DMS79 (cell line): ENCODE measurements at places on chromosomes 12 and 14.

DNA sequence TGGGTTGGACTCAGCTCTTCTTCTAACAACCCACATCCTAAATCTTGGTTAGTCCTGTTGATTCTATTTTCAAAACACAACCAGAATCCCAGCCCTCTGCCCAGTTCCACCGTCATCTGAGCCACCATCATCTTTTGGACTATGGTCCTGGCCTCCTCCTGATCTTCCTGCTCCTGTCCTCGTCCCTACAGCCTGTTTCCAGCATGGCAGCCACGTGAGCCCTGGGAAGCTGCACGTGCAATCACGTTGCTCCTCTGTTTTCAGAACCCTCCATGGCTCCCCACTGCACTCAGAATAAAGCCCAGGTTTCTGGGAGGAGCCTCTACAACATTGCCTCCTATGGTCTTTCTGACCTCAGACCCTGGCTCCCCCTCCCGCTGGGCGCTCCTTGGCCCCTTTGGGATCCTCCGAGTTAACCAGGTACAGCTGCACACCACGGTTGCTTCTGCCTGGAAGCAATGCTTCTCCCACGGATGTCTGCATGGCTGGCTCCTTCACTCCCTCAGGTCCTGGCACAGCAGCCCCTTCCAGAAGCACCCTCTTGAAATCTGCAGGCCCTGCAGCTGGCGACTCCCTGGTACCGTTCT, 44.5 kb downstream of the BEGAIN start:
- DNase-seq, result no peak

GRCh38 chr14:54568821-54569595, 2.1 kb downstream of the SAMD4A start:
- DNase-seq, result no peak

- DNase-seq, result no peak
Measured at GRCh38 chr12:62158461-62159360, 101.5 kb upstream of the USP15 start.

DNA sequence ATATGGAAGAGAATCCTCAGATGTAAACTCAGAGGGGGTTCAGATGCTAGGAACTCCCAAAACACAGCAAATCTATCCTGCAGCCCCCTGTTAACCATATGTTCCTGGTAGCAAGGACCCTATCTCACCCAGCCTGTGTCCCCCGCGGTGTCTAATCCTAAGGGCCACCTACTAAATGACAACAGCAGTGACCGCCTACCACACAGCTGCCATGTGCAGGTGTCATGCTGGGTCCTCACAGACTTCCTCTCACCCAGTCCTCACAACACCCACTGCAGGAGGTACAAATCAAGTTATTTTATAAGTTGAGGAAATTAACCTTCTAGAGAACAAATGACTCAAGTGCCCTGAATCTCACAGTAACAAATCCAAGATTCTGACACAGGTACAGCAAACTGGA, 73.9 kb downstream of the ITPK1 start:
- DNase-seq, result no peak

DNA sequence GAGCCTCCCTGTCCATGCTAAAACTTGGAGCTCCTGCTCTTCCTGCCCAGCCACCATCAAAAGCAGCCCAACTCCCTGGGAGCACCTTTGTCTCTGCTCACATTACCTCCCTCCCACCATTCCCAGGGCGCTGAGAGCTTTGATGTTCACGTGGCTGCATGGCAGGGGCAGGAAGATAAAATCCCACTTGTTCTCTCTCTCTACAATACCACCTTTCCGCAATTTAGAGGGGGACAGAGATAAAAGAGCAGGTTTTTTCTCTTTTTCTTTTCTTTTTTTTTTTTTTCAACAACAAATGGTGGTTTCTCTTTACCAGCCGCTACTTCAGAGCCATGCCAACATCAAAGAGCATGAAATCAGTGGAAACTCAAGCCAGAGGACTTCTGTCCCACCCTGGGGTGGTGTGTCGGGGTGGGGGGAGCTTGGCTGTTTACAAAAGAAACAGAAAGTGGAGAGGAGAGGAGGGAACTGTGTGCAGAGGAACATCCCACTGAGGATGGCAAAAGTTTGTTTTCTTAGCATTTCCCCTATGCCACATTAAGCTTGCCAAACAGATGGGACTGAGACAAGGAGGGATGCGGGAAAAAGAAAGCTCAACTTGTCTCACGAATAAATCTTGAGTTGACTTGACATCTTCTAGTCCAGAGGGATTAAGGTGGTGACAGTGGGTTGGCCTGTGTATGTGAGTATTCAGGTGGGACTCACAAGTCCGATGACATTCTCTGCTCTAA, 103.7 kb upstream of the NUDT4 start:
- no peak for DNase-seq
